ENCODE measurements at places on chromosomes 5 and 9.

DNA sequence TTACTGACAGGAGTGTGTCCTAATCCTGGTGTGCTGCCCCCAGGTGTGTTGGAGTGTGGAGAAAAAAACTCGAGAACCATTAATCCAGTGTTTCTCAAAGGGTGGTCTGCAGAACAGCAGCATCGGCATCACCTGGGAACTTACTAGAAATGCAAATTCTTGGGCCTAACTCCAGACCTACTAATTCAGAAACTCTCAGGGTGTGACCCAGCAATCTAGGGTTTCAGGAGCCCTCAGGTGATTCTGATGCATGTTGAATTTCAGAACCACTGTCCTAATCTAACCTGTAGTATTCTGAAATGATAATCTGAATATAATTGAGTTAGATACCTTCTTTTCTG, 30.0 kb upstream of the IL6ST start:
- no peak for DNase-seq

DNA sequence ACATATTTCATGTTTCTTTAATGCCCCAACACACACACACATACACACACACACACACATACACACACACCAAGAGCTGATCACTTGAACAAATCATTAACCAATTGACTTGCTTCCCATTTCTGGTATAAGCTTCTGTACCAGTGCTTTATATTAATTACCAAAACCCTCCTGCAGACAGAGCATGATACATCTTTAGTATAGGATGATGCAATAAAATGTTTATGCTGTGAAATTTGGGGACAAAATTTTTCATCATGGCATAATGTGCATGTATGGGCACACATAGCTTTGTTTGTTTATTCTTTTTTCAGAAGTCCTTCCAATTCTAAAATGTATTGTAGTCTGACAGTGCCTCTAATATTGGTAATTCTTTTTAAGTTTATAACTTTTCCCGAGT, 34.5 kb downstream of the SLC1A3 start:
- DNase-seq, result no peak

GRCh38 chr9:134641173-134641989, at the start of gene COL5A1:
COL5A1 (plus strand) TSS chr9:134641803; CDS start chr9:134642188, 385 bp downstream.
- DNase-seq, result peak; percentile 85

DNA sequence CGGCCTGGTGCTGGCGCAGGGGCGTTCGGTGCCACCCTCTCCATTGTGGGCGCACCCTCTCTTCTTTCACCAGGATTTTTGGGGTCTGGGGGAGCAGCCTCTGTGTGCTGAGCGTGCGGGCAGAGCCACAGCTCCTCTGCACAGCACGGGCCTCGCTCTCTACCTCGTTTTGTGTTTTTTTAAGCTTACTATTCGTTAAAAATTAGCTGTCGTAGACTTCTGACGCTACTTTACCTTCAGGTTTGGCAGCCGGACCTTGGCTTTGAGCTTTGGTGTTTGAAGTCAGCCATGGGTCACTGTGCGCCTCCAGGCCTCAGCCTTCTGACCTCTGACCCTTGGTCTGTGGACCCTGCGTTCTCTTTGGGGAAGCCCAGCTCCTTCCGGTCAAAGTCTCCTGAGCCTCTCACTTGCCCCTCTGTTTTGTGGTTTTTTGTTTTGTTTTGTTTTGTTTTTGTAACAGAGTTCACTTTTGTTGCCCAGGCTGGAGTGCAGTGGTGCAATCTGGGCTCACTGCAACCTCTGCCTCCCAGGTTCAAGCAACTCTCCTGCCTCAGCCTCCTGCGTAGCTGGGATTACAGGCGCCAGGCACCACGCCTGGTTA, 88.2 kb upstream of the CACNA1B start:
- DNase-seq, result no peak

DNA sequence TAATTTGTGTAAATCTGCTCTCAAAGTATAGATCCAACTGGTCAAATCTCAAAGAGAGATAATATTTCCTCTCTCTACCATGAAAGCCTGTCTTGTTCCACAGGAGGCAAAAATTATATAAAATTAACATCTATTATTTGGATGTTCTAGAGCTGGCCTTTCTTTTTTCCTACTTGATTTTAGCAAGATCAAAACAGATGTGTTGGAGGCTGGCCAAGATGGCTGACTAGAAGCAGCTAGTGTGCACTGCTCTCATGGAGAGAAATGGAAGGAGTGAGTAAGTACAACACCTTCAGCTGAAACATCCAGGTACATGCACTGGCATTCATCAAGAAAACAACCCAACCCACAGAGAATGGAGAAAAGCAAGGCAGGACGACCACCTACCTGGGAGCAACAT, 298.6 kb upstream of the SLC24A2 start:
- no peak for DNase-seq

GRCh38 chr9:73183917-73184861, 32.5 kb downstream of the ANXA1 start:
- DNase-seq, result no peak

DNA sequence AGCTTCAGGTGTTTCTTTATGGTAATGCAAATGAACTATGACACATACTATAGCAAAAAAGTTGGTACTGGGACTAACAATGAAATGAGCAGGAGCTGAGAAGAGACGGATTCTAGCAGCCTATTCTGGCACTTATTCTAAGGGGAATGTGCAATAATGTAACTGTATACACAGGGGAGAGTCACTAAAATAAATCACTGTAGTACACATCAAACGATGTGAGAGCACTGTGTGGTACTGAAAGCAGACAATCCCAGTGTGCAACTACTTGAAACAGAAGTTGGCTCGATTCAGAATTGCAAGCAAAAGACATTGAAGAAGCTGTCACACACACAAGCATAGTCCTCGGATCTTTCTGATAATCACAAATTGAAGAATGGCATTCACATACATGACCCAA, 1713.0 kb upstream of the CDH9 start:
- no peak for DNase-seq

DNA sequence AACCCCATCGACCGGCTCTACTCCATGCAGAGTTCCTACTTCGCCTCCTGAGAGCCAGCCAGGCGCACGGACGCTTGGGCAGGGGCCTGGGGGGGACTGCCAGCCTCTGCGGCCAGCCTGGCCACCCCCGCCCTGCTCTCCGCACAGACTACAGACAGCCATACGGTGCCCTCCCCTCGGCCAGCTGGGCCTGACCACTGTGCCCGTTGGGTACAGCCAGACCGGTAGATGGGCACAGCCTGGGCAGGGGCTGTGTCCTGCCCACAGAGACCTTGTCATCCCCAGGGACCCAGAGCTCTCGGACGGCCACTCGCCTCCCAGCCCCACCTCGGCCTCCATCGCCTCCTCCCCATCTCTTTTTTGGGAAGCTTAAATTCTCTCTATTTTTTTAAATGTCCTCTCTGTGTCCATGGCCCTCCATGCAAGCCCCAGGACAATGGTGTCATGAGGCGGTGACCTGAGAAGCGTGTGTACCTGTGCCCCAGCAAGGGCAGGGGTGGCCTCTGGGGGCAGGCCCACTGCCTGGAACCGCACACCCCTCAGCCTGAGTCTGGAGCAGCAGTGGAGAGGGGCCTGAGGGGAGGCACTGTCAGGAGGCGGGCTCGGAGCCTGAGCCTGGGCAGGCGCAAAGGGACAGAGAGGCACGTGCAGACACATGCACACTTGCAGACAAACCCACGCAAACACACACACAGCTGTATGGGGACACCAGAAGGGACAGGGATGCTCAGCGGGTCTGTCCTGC, 82.8 kb downstream of the LMX1B start:
- no peak for DNase-seq

- DNase-seq, result no peak
Measured at GRCh38 chr5:9058666-9059065, 487.2 kb downstream of the SEMA5A start.

- no peak for DNase-seq
Measured at GRCh38 chr5:146461319-146461718, 14.2 kb downstream of the TCERG1 start.

- no peak for DNase-seq
Measured at GRCh38 chr5:151093476-151093889, 12.6 kb upstream of the TNIP1 start.

DNA sequence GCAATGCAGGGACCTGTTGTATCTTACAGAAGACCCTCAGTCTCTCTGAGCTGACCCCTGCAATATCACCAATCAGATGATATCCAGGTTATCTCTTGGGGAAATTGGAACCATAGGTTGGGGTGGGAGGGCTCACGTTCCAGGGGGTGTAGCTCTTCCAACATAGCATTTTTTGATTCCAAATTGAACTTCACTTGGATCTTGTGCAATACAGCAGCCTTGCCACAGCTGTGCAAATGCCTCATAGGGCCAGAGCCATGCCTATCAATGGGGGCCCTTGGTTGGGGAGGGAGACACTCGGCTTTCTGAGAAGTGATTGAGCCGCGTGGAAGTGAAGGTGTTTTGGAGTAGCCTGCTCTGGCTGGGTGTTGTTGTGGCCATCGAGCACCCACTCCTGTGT, 117.2 kb upstream of the PITX1 start:
- DNase-seq, result no peak

DNA sequence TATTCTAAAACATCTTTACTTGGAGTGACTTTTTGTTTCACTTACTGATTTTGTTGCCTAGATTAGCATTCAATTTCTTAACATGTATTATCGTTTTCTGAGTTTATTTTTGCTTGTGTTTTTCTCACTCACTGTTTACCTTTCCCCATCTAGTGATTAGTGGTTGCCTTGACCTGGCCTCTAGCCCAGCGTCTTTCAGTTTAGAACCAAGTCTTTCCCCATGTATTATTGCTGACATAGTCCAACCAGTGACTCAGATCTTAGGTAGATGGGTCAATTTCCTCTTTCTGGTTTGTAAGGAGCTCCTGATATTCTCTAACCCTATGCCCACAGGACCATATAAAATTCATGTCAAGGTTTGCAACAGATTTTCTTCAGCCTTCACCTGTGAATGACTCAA, 135.5 kb downstream of the PRR16 start:
- no peak for DNase-seq

- DNase-seq, result no peak
Measured at GRCh38 chr5:123511290-123511647, 708 bp upstream of the CSNK1G3 start.

DNA sequence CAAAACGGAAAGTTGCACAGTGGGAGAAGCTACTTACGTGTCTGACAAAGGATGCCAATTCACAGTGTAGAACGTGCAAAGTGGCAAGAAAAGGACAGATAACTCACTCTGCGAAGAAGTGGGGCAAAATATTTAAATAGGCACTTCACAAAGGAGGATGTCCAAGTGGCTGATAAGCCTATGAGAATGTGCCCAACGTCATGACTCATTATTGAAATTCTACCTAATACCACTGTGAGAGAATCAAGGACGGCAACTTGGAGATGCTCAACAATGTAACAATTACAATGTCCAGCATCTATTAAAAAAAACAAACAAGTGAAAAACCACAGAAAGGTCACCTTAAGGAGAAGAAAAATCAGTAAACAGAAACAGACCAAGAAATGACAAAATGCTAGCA, 59.0 kb downstream of the NACC2 start:
- no peak for DNase-seq

DNA sequence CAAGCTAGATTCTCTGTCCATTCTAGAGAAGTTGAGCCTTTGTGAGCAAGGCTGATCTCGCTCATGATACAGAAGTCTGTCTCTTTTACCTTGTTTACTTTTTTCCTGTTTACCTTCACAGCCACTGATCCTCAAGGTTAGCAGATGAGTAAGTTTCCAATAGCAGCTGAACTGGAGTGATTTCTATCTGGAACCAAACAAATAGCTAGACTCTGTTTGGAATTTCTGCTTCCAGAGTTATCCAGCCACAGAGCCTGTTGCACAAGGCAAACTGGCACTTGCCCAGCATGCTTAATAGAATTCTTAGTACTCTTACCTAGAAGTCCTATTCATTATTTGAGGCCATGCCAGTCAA, 12.8 kb upstream of the PANK3 start:
- DNase-seq, result peak; percentile 80

GRCh38 chr5:77958642-77959330, 182.6 kb upstream of the TBCA start:
- DNase-seq, result no peak

DNA sequence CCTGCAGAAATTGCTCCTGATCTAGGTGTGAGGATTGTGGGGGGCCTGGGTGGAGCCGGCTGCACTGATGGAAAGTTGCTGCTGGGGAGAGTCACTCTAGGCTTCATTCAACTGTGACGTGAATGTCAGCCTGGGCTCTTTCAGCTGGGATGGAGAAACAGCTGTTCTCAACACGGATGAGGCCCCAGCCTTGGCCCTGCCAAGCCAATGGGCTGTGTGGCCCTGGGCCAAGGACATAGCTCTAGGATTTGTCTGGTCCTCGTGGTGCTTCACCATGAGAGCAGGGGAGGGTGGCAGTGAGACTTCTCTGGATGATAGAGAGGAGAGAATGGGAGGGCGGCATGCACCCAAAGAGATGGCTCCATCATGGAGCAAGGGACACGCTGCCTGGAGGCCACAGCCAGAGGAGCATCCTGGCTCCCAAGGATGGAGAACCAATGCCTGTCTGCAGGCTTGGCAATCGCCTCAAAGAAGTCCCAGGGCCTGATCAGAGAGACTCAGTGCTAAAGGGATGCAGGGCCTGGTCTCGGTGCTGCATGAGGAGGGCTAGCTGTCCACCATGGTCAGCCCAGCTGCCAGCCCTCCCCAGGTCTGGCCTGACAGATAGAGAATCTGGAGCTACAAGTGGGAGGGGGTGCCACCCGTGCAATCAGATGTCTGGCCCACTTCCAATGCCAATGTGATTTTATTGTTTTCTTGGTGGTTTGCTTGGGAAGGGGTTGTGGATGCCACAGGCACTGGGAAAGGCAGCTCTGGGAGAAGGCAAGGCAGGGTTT, 141.0 kb downstream of the GADD45G start:
- DNase-seq, result no peak

DNA sequence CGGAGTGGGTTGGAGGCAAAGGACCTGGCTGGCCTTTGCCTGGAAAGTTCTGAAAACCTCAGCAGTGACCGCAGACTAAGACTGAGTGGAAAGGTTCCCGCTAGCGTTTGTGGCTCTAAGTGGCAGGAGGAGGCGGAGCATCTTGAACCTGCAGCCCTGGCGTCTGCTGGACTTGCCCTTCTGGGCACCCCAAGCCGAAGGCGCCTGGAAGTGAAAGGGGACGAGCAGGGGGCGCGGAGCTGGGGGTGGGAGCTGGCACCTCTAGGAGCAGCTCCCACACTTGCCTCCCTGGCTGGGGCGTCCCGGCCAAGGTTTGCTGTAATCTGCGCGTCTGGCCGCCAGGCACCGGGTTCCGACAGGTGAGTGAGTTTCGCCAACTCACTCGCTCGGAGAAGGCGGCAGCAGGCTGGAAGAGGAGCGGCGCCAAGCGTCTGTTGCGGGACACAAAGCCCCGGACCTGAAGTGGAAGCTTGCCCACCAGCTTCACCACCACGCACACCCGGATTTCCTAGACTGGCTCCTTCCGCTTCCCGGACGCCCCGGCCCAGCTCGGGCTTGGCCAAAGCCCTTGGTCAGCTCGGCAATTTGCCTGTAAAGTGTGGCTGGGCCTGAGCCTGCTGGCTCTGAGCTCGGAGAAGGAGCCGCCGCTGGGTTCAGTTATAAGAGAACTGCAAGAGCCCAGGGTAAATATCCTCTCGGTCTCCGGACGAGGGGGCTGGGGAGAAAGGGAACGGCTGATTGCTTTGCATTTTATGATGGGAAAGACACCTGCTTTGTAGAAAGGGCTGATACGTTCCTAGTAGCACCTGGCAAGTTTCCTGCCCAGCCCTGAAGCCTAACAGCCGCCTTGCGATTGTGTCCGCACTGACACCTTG, at the start of gene GNA14:
TSS of gene GNA14 (minus strand) at position 89 of the 875 bp plus-strand sequence. CDS start 529 bp downstream, outside the sequence.
- DNase-seq, result peak; percentile 78

GRCh38 chr5:1104327-1105006, 7.4 kb downstream of the SLC12A7 start:
- DNase-seq, result no peak

Data from thyroid gland (tissue), 4 donors.